Ovary (tissue), 10 donors: ENCODE measurements at places on chromosomes 5 and 9. TPM values are rescaled to one million over a fixed set of nuclear protein-coding genes. Genes with fewer than 3 reads are reported as not detected.

PCDHA12 gene
- polyA plus RNA-seq: 0.20 TPM

CCDC192 gene
- polyA plus RNA-seq: 0.91 TPM

EIF4E1B gene
- 0.61 TPM for polyA plus RNA-seq

SLC44A1 gene
- 25.1 TPM for polyA plus RNA-seq

SLC4A9 gene
- polyA plus RNA-seq: not detected

CDC20B gene
- not detected for polyA plus RNA-seq

STPG3 gene
- not detected for polyA plus RNA-seq

FAM169A gene
- 2.2 TPM for polyA plus RNA-seq

PCDHB15 gene
- 6.7 TPM for polyA plus RNA-seq

PCDHA1 gene
- not detected for polyA plus RNA-seq

CARD6 gene
- polyA plus RNA-seq: 9.4 TPM

SLC24A2 gene
- 0.08 TPM for polyA plus RNA-seq

TMEM174 gene
- not detected for polyA plus RNA-seq

KLF4 gene
- polyA plus RNA-seq: 40.7 TPM

DNA sequence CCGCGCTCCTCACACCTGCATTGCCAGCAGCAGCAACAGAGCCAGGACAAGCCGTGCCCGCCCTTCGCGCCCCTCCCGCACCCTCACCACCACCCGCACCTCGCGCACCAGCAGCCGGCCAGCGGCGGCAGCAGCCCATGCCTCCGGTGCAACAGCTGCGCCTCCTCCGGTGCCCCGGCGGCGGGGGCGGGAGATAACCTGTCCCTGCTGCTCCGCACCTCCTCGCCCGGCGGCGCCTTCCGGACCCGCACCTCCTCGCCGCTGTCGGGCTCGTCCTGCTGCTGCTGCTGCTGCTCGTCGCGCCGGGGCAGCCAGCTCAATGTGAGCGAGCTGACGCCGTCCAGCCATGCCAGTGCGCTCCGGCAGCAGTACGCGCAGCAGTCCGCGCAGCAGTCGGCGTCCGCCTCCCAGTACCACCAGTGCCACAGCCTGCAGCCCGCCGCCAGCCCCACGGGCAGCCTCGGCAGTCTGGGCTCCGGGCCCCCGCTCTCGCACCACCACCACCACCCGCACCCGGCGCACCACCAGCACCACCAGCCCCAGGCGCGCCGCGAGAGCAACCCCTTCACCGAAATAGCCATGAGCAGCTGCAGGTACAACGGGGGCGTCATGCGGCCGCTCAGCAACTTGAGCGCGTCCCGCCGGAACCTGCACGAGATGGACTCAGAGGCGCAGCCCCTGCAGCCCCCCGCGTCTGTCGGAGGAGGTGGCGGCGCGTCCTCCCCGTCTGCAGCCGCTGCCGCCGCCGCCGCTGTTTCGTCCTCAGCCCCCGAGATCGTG, 517 bp downstream of the KCNN2 start:
- DNase-seq: peak; percentile 29
- H3K36me3 ChIP-seq: no peaks in the 10 kb centered on the region
- no peaks in the 10 kb centered on the region for H3K27me3 ChIP-seq
- H3K4me1 ChIP-seq: peaks cover 3% of the 10 kb centered on the region
- no peak overlapping the region for H3K27ac ChIP-seq

- no peak overlapping the region for H3K4me3 ChIP-seq
- no peaks in the 10 kb centered on the region for H3K36me3 ChIP-seq
- H3K27me3 ChIP-seq: no peaks in the 10 kb centered on the region
- DNase-seq: no peak
Measured at GRCh38 chr9:126705767-126706697, 92.3 kb downstream of the LMX1B start.

DNA sequence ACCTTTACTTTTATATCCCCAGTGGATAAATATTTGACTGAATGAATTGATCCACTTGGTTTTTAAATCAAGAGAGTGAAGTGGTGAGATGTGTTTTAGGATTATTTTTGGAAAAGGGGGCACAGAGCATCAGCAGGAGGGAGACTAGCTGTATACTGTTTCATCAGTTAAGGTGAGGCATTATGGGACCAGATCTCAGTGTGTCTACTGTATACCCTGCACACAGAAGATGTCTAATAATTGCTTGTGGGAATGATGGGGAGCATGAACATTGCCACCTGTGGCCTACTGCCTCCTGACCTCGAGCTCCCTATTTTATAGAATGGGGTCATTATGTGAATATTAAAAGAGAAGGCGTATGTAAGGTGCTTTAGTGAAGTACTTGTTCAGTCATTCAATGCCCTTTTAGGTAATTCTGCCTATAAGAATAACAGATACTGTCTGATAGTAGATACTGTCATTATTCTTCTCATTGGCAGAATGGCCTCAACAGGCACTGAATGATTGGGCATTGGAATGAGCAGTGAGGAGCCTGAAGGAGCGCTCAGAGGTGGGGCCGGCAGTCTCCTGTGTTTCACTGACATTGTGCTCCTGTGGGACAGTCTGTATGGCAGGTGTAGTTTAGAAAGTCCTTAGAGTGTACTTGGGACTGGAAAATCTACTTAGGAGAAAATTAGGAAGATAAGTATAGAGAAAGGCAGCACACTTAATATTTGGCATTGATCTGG, 47.4 kb upstream of the FAM120AOS start:
- H3K4me1 ChIP-seq: peaks cover 2% of the 10 kb centered on the region
- no peaks in the 10 kb centered on the region for H3K27me3 ChIP-seq
- H3K4me3 ChIP-seq: peak overlapping the region; percentile 33
- DNase-seq: no peak

GRCh38 chr5:109964136-109964535, 274.4 kb downstream of the MAN2A1 start:
- no peaks in the 10 kb centered on the region for H3K36me3 ChIP-seq
- H3K27ac ChIP-seq: no peak overlapping the region
- H3K4me1 ChIP-seq: no peaks in the 10 kb centered on the region
- no peaks in the 10 kb centered on the region for H3K27me3 ChIP-seq
- no peak for DNase-seq
- no peak overlapping the region for H3K4me3 ChIP-seq

- no peak overlapping the region for H3K27ac ChIP-seq
- no peaks in the 10 kb centered on the region for H3K4me1 ChIP-seq
- no peak for DNase-seq
- no peak overlapping the region for H3K4me3 ChIP-seq
Measured at GRCh38 chr5:96871027-96871399, 5.3 kb upstream of the ERAP2 start.

DNA sequence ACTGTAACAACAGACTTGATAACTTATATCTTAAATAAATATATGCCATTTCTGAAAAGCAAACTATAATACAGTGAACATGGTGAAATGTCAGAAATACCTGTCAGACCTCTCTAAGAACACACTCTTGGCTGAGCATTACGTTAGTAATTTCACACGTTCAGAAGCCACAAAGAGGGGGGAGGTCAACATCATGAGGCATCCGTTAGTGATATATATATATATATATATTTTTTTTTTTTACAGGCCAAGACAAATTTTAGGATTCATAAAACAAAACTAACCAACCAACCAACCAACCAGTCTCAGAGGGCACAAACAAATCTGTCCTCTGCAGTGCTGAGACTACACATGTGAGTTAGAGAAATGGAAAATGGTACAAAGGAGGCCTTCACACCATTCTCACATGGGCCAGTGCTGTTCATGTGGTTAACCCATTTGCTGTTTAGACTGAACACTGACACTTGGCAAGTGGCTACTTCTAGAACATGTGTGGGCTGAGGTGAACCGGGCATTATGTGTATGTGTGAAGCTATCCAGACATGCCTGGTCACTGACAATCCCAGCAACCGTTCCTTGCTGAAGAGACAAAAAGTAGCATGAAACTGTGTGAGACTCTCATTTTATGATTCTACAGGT, 54.5 kb downstream of the ELL2 start:
- peaks cover 11% of the 10 kb centered on the region for H3K4me1 ChIP-seq
- H3K27ac ChIP-seq: no peak overlapping the region
- no peaks in the 10 kb centered on the region for H3K27me3 ChIP-seq

GRCh38 chr5:62643556-62644451, 65.2 kb downstream of the LRRC70 start:
- no peaks in the 10 kb centered on the region for H3K27me3 ChIP-seq
- H3K27ac ChIP-seq: no peak overlapping the region
- H3K36me3 ChIP-seq: no peaks in the 10 kb centered on the region
- no peak for DNase-seq
- no peak overlapping the region for H3K4me3 ChIP-seq

GRCh38 chr9:133171161-133171961, 7.6 kb upstream of the GBGT1 start:
- no peaks in the 10 kb centered on the region for H3K27me3 ChIP-seq
- H3K36me3 ChIP-seq: no peaks in the 10 kb centered on the region
- no peaks in the 10 kb centered on the region for H3K4me1 ChIP-seq
- DNase-seq: no peak
- H3K27ac ChIP-seq: no peak overlapping the region
- no peak overlapping the region for H3K4me3 ChIP-seq

- H3K36me3 ChIP-seq: no peaks in the 10 kb centered on the region
- no peak for DNase-seq
- no peak overlapping the region for H3K4me3 ChIP-seq
- H3K4me1 ChIP-seq: no peaks in the 10 kb centered on the region
- H3K27ac ChIP-seq: no peak overlapping the region
- H3K27me3 ChIP-seq: no peaks in the 10 kb centered on the region
Measured at GRCh38 chr9:108339251-108339650, 516.5 kb downstream of the ACTL7B start.

DNA sequence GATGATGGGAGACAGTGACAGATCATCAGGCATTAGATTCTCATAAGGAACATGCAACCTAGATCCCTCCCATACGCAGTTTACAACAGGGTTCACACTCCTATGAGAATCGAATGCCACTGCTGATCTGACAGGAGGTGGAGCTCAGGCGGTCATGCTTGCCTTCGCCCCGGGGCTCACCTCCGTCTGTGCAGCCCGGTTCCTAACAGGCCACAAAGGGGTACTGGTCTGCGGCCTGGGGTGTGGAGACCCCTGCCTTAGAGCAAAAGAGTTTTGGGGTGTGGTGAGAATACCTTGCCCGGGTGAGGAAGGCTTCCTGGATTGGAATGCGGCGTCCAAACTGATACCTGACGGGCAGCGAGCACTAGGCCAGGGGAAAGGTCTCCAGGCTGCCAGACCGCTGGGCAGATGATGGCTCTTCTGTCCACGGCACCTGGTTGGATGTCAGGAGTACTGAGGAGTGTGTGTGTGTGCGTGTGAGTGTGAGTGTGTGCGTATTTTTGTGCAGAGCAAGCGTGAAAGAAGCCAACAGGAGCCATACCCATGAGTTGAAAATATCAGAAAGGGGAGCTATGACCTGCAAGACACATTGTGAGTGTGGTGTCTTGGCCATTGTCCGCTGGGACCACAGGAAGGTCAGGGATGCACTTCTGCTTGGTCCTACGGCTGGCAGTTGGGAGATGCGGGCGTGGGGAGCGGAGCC, 55.4 kb downstream of the ACER2 start:
- no peak for DNase-seq
- H3K4me1 ChIP-seq: no peaks in the 10 kb centered on the region
- H3K27me3 ChIP-seq: no peaks in the 10 kb centered on the region

DNA sequence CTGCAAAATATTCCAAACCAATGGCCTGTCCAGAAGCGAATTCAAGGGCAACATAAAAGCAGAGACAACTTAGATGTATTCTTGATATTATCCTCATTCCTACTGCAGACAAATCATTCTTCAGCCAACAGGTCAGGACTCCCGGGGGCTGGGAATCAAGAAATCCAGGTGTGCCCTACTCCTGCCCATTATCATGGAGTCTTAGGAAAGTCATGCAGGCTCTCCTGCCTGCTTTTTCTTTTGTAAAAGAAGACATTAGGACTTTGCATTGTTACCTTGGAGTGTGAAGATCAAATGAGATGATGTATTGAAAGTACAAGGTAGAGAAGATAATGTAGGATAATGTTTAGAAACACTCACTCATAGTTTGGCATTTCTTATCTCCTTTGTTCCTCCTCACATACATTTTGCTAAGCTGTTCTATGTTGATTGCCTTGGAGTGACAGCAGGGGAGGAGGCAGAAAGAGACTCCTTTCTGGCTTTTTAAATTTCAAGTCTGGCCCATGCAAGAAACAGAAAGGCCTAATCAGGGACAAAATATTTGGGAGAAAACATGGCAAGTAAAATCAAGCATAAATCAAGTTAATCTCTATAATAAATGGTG, 113.8 kb downstream of the SV2C start:
- DNase-seq: no peak
- no peak overlapping the region for H3K27ac ChIP-seq
- no peaks in the 10 kb centered on the region for H3K36me3 ChIP-seq
- H3K27me3 ChIP-seq: no peaks in the 10 kb centered on the region
- no peaks in the 10 kb centered on the region for H3K4me1 ChIP-seq

GRCh38 chr5:109703166-109703565, 13.4 kb downstream of the MAN2A1 start:
- no peak overlapping the region for H3K27ac ChIP-seq
- no peaks in the 10 kb centered on the region for H3K36me3 ChIP-seq
- no peak overlapping the region for H3K4me3 ChIP-seq
- no peaks in the 10 kb centered on the region for H3K4me1 ChIP-seq
- no peak for DNase-seq

- DNase-seq: no peak
- no peak overlapping the region for H3K4me3 ChIP-seq
- no peaks in the 10 kb centered on the region for H3K36me3 ChIP-seq
- no peak overlapping the region for H3K27ac ChIP-seq
Measured at GRCh38 chr5:16625096-16625495, 8.3 kb upstream of the RETREG1 start.

DNA sequence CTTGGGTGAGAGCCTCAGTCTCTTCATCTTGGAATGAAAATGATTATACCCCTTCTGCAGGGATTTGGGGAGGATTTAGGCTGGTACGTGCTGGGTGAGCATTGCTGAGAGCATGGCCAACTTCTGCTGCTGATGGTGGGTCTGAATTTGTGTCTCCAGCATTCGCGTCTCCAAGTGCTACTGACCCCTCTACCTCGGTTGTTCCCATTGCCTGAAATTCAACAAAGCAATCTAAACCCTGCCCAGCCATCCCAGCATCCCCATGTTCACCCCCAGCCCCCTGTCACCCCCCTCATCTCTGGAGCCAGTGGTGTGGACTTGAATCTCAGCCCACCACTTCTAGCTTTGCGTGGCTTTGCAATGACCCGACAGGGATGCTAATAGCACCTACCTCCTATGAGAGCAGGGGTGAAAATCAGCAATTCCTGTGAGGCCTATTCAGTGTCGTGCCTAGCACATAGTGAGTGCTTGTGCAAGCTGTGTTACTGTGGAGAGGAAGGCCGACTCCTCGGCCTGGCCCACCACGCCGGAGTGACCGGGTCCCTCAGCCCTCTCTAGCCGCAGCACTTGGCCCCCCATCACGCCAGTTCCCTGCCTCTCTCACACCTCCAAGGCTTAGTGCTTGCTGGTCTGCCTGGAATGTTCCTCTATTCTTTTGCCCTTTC, 43.4 kb upstream of the SH3PXD2B start:
- H3K27me3 ChIP-seq: no peaks in the 10 kb centered on the region
- DNase-seq: no peak
- H3K36me3 ChIP-seq: no peaks in the 10 kb centered on the region
- no peak overlapping the region for H3K27ac ChIP-seq
- H3K4me3 ChIP-seq: no peak overlapping the region

- no peaks in the 10 kb centered on the region for H3K4me1 ChIP-seq
- DNase-seq: no peak
- no peaks in the 10 kb centered on the region for H3K27me3 ChIP-seq
Measured at GRCh38 chr5:90017239-90017638, 392.3 kb downstream of the CETN3 start.

GRCh38 chr9:38232895-38233294, 159.6 kb upstream of the ALDH1B1 start:
- H3K4me1 ChIP-seq: no peaks in the 10 kb centered on the region
- DNase-seq: no peak
- H3K4me3 ChIP-seq: no peak overlapping the region
- H3K36me3 ChIP-seq: no peaks in the 10 kb centered on the region
- H3K27me3 ChIP-seq: no peaks in the 10 kb centered on the region
- H3K27ac ChIP-seq: no peak overlapping the region
